ENCODE measurements at places on chromosomes 5 and 9.

DNA sequence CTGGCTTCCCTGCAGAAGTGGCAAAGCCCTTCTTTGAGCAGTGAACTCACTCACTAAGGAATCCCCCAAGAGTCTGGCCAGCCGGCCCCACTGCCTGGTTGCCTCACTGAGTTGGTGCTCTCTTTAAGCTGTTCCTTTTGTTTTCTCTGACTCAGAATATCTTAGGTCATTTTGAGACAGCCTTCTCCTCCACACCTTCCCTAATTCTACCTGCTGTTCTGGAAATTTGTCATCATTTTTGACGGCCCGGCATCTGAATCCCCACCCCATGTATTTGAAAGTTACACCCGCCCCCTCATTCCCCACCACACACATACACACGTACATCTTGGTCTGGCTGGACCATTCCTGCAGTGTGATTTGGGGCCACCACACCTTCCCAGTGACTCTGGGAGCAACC lies 41.8 kb downstream of the FGF1 start:
- no peak for DNase-seq

GRCh38 chr9:128077847-128078503 lies 9.9 kb downstream of the SLC25A25 start:
- no peak for DNase-seq

- DNase-seq = no peak
These were observed 336.0 kb downstream of the PDE4D start for GRCh38 chr5:59557572-59557971.

DNA sequence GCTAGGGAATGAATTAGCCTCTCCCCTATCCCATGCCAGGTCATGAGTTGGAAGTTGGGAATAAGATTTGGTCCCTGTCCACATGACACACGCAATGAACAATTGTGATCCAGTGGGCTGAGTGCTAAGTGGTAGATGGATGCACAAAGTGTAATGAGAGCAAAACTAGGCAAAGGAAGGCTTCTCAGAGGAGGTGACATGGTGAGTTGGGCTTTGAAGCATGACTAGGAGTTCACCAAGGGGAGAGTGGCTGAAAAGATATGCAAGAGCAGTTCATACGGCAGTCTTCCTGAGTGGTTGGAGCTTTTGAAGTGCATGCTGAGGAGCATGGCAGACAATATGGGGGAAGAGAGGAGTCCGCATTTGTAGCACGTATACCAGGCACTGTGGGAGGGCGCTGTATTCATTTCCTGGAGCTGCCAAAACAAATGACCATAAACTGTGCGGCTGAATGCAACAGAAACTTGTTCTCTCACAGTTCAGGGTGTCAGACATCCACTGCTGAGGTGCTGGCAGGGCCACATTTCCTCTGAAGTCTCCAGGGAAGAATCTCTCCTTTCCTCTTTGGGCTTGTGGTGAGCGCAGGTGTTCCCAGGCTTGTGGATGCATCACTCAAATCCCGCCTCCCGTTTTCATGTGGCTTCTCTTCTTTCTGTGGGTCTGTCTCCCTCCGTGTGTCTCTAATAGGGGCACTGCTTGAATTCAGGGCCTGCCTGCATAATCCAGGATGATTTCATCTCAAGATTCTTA lies 49.5 kb downstream of the NSG2 start:
- DNase-seq = no peak

GRCh38 chr9:120412425-120412951 lies 167.5 kb downstream of the CDK5RAP2 start:
- no peak for DNase-seq

GRCh38 chr5:44887722-44888121 lies 79.0 kb downstream of the MRPS30 start:
- no peak for DNase-seq

- peak; percentile 34 for DNase-seq
These were observed 42.1 kb downstream of the CXXC5 start for GRCh38 chr5:139690064-139690802.

DNA sequence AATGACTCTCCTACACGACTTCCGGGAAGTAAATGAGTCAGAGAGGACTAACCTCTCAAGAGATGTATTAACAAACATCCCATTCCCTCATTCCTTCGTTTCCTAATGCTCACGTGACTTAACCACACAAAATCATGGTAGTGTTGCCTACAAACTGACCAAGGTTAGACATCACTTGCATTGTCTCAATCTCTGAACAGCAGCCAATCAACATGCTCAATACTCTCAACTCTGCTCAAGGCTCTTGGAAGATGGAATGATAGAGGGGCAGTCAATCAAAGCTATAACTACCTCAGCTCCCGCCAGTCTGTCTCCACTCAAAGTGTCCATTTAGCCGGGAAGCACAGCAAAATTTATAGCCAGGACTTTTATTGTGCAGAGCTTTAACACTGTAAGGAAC lies 143.8 kb upstream of the PIK3R1 start:
- no peak for DNase-seq

- DNase-seq = no peak
These were observed 97.2 kb downstream of the CARTPT start for GRCh38 chr5:71816307-71816706.

DNA sequence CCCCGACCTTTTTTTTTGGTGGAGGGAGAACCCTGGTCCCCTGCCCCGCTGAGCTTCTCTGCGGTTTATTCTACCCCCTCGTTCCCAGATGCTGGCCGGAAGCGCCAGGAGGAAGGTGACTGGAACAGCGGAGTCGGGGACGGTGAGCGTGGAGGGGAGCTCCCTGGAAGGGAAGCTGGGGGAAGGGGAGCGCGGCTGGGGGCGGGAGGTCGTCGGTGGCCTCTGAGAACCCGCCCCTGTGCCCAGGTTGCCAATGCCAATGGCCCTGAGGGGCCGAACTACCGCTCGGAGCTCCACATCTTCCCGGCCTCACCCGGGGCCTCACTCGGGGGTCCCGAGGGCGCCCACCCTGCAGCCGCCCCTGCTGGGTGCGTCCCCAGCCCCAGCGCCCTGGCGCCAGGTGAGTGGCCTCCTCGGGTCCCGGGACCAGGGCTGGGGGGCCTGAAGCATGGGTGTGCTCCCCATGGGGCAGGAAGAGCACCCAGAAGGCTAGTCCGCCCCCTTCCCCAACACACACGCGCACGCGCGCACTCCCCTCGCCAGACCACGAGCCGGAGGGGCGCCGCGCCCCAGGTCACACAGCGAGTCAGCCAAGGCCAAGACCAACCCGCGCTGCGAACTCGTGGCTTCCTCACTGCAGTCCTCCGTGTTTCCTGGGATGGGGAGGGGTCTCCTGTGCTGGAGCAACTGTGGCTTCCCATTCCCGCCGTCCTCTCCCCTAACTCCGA lies 10.6 kb downstream of the MYOZ3 start:
- no peak for DNase-seq

- DNase-seq = peak; percentile 92
These were observed at the start of gene ZNF879 for GRCh38 chr5:179023528-179024189. Gene ZNF879, plus strand, starts transcription at chr5:179023804. Its CDS starts 1,201 bp downstream, at chr5:179025005.

DNA sequence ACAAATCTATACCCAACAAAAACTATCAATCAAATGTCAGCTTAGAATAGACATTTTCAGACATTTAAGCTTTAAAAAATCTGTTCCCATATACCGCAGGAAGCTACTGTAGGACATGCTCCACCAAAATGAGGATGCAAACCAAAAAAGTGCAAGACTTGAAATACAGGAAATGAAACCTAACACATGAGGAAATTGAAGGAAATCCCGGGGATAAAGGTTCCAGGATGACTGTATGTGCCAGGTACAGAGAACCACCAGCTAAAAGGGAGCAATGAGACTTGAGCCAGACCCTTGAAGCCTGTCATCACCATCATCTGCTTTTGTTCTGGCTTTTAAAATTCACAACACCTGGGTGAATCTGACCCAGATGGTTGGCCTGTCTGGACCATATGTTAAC lies 21.4 kb downstream of the DIAPH1 start:
- no peak for DNase-seq

GRCh38 chr9:19397845-19398244 lies 11.0 kb upstream of the ACER2 start:
- DNase-seq = no peak

GRCh38 chr9:75960551-75960950 lies 70.1 kb downstream of the PCSK5 start:
- no peak for DNase-seq

DNA sequence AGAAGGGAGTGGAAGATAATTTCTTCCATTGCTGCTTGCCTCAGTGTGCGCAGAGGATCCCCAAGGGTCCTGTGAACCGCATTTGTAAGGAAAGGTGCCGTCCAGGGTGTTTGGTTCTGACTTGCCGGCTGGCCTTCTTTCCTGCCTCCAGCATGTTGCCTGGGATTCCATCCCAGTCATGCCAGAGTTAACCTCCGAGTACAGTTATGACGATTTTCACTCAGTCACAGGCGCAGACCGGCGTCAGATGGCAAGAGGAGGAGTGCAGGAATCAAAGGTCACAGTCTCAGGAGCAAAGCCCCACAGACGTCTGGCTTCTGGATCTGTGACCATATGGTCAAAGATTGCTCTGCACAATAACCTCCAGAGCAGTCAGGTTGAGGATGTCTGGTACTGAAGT lies 5.9 kb upstream of the GADD45G start:
- DNase-seq = peak; percentile 50

Data from Caco-2 (cell line).